ENCODE measurements at places on chromosomes 6 and 20.
A peak's percentile ranks its signal among the peaks of the same experiment; 100 is the strongest.

- no peak for DNase-seq
Measured at GRCh38 chr20:45405571-45406259, 2.4 kb upstream of the DBNDD2 start.

- DNase-seq, result no peak
Measured at GRCh38 chr20:45118028-45118427, 3.1 kb upstream of the WFDC5 start.

DNA sequence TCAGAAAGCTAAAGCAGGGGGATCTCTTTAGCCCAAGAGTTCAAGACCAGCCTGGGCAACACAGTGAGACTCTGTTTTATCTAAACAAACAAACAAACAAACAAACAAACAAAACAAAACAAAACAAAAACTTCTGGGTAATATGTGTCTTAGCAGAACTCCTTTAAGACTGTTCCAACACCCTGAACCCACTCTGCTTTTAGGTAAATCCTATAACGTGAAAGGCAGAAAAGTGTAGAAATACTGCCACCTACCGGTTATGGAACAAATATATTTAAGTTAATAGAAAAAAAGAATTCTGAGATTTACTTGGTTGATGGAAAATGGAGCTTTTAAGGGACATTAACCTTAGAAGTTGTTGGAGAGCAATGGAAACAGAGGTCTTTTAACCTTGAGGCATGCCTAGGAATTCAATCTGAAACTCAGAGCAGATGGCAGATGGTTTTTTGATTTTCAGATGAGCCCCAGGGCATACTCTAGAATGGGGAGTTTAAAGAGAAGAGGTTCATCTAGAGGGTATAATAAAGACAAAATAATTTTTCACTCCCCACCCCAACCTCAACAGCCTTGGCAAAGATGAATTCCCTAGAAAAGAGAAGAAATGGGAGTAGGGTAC, 38.5 kb downstream of the SOD2 start:
- DNase-seq, result peak; percentile 86

GRCh38 chr6:5379647-5380242, 118.4 kb downstream of the FARS2 start:
- peak; percentile 46 for DNase-seq

GRCh38 chr20:44018259-44018941, 103.7 kb downstream of the TOX2 start:
- no peak for DNase-seq

GRCh38 chr6:40353197-40353966, 233.8 kb downstream of the LRFN2 start:
- DNase-seq, result no peak

DNA sequence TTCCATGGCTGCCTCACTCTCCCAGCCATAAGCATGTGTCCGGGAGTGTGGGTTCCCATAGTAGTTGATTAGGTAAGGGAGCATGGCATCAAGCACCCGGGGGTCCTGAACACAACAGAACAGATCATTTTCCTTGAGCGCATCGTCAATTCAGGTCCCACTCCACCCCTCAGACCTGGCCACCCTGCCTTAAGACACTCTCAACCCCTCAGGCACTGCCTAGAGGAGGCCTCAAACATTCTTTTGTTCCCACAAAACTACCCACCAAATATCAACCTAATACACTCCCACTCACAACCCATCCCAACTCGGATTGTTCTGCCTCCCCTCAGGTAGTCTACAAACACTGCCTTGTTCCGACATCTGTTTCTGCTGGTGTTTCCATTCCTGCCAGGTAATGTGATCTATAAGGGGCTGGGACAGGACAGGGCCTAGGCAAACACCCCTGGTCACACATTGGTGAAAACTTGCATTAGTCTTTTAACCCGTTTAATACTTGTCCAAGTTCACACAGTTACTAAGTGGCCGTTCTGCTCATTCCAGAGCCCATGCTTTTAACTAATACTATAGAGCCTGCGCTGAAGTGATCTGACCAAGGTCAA, 1.4 kb downstream of the NFS1 start:
- DNase-seq, result no peak

DNA sequence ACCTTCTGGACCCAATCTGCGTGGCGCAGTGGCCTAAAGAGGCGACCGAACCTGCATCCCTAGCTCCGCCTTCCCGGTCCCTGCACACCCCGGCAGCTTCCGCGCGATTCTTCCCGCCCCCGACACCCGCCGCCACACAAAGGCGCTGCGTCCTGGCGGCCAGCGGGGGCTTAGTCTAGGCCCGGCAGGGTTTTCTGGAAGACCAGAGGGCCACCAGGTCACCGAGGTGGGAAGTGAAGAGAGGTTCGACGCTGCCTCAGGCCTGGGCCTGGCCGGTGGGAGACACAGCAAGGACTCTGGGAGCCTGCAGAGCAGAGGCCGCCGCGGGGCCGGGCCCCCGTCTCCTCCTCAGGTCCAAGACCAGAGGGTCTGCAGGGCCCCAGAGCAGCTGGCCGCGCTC, 154.9 kb downstream of the OR2B2 start:
- DNase-seq, result no peak

- DNase-seq, result no peak
Measured at GRCh38 chr20:53824779-53825178, 231.1 kb upstream of the ZNF217 start.

- DNase-seq, result no peak
Measured at GRCh38 chr6:75609639-75610590, 8.2 kb downstream of the SENP6 start.

- no peak for DNase-seq
Measured at GRCh38 chr6:41887331-41887751, 7.8 kb downstream of the USP49 start.

GRCh38 chr20:55175081-55175480, 699.7 kb downstream of the DOK5 start:
- no peak for DNase-seq

DNA sequence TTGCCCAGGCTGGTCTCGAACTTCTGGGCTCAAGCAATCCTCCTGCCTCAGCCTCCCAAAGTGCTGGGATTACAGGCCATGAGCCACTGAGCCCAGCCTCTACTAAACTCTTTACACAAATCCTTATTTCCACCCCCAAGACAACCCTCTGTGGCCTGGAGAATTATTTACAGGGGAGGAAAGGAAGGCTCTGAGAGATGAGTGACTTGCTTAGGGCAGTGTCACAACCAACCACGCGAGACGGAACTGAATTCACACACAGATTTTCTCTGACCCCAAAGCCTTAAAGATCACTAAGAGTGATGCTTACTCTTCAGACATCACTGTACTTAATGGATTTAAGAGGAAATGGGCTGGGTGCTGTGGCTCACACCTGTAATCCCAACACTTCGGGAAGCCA, 86.2 kb downstream of the RIPOR3 start:
- DNase-seq, result no peak

DNA sequence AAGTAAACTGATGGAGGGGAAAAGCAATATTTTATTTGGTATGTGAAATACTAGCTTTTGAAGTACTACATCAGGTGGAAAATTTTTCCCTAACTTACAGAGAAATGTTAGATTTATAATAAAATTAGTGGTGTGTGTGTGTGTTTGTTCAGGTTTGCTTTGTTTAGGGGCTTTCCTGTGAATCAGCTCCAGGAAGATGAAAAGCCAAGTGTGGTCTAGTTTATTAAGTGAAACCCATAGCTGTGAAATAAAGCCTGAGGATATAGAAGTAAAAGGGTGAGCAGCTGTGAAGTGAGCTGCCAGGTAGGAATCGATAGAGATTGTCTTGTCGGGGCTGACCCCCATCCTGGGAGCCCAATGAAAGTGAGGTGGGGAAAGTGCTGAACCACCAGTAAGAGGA, 347.6 kb upstream of the IMPG1 start:
- no peak for DNase-seq

DNA sequence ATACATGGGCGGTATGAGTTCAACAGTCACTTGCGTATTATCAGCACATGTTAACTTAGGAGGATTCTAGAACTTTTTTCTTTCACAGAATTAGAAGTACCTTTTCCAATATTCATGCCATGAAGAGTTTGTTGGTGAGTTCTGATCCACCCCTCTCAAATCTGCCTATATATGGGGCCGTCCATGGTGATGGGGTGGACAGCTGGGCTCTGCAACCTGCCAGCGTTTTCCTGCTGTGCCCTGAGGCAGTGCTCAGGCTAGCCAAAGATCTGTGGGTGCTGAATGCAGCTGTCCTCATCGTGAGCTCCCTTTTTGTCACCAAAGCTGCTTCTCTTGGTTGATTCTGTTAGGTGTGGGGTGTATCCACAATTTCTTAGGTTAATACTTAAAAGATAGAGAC, 88.7 kb downstream of the THBS2 start:
- DNase-seq, result no peak

DNA sequence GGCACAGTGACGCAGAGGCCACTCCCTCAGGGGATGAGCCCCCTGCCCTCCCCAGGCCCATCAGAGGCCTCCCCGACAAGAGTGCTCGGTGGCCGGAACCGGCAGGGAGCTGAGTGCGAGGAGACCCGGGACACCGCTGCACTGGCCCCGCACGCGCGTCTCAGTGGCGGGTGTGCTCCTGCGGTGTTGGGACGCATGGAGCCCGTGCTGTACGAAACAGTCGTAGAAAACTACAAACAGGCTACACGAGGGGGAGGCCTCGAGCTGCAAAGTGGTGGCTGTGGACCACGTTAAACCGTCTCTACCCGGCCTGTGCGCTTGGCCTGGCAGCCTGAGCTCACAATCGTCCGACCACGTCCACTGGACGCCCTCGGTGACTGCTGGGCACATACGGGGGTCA, 40.2 kb upstream of the FNDC1 start:
- no peak for DNase-seq

GRCh38 chr6:75150685-75151412, 55.0 kb downstream of the COL12A1 start:
- DNase-seq, result no peak

DNA sequence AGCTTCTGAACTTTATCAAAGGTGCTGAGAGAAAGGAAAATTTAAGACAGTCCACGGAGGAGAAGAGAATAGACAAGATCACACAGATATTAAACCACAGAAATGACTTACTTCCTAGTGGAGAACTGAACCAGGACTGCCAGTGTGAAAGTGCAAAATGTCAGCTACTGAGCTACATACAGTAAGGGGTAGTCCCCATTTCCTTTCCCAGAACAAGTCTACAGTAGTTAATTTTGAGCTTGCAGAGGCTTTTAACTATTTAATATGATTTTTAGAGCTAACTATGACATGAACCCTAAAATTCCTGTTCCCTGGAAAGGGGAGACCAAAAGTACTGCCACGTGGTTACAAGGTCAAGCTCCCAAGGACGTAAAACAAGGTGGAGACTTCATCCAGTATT, 45.1 kb downstream of the CEP85L start:
- DNase-seq, result no peak

DNA sequence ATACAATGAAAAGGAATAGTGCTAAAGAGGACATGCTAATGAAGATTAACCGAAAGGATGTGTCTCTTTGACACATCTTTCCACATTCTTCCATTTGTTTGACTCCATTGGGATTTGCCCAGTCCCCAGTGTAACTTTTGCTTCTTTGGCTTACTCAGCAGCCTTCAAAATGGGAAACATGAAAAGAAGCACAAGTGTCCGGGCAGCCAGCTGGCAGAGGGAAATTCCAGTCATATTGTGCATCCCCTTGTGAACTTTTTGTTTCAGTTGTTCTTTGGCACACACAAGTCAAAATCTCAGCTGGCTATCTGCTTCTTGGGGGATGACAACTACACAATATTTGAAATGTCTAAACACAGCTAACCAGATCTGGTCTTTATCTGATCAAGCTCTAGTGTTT, 157.4 kb downstream of the OGFRL1 start:
- no peak for DNase-seq
